ENCODE measurements at places on chromosomes 13 and 19.

GRCh38 chr19:3548606-3549005, 8.8 kb downstream of the MFSD12 start:
- DNase-seq, result no peak

DNA sequence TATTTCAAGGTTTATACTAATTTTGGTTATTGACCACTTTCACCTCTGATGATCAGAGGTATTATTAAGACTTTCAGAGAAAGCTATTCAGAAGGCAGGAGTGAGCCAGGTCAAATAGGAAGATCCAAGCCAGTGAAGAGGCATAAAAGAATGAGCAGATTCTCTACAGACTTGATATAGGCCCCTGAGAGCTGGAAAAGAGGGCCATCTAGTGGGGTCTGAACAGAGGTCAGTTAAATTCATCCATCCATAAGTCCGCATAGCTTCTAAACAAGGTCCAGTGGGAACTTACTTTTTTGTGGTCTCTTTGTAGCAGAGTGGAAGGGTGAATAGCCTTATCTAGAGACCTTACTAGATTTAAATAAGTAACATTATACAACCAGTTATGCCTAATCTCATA, 126.6 kb upstream of the UFM1 start:
- DNase-seq, result peak; percentile 60

DNA sequence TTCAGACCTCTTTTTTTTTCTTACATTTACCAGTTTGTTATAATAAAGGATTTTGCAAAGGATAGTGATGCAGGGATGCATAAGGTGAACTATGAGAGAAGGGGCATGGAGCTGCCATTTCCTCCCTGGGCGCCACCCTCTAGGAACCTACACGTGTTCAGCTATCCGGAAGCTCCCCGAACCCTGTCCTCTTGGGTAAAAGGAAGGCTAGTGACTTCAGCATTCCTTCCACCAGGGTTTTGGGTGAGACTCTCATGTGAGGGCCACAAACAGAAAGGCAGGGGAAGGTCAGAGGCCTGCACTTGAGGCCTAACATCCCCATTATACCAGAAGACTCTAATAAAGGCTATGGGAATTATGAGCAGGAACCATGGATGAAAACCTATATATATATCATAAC, 57.3 kb downstream of the IFT88 start:
- DNase-seq, result no peak

DNA sequence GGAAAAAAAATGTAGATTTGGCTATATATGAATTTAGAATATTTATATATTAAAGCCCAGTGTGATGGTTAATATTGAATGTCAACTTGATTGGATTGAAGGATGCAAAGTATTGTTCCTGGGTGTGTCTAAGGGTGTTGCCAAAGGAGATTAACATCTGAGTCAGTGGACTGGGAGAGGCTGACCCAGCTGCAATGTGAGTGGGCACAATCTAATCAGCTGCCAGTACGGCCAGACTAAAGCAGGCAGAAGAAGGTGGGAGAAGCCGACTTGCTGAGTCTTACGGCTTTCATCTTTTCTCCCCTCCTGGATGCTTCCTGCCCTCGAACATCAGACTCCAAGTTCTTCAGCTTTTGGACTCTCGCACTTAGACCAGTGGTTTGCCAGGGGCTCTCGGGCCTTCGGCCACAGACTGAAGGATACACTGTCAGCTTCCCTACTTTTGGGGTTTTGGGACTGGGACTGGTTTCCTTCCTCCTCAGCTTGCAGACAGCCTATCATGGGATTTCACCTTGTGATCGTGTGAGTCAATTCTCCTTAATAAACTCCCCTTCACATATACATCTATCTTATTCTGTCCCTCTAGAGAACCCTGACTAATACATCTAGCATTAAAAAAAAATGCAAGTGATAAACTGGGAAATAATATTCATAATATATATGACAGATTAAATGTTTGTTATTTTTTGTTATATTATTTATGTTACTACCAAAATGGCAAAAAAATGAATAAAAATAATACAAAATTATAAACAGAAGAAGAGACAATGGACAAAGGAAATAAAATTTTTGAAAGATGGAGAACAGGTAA, 122.4 kb downstream of the DLEU7 start:
- DNase-seq, result no peak

- no peak for DNase-seq
Observed at GRCh38 chr13:112756081-112756480, 66.2 kb downstream of the ATP11A start.

- peak; percentile 14 for DNase-seq
Observed at GRCh38 chr13:51935326-51936171, 73.8 kb downstream of the CCDC70 start.

GRCh38 chr13:95284436-95284835, 16.8 kb downstream of the ABCC4 start:
- DNase-seq, result no peak

GRCh38 chr19:44658069-44658733, 13.1 kb upstream of the CEACAM19 start:
- DNase-seq, result no peak

GRCh38 chr13:43030548-43030947, 7.2 kb downstream of the DNAJC15 start:
- no peak for DNase-seq

- DNase-seq, result no peak
Observed at GRCh38 chr13:24085662-24086061, 74.9 kb upstream of the SPATA13 start.

- no peak for DNase-seq
Observed at GRCh38 chr19:35731353-35731752, 10.9 kb downstream of the IGFLR1 start.

DNA sequence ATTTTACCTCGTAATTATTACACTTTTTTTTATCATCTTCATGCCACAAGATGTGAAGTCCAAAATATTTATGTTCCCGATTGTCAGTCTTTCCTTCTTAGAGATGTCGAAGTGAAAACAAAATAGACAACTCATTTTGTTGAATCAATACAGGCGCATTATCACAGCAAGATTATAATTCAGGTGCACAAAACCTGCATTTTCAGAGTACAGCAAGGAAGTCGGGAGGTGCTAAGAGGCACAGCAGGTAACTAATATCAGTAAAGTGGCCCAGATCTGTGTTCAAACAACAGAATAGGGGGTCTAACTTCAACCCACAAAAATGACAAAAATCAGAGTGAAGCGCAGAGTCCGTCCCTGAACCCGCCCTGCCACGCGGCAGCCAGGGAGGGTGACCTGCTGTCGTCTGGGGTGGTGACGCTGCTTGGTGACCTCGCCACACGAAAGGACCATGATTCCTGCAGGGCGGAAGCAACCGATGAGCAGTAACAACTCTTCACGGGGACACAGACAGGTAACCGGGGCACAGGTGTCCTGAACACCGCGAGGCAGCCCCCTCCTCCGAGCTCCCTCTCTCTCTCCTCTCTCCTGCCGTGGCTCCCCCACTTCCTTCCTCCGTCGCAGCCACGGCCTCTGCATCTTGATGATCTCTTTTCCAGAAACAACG, 50.9 kb upstream of the SPACA7 start:
- DNase-seq, result no peak

DNA sequence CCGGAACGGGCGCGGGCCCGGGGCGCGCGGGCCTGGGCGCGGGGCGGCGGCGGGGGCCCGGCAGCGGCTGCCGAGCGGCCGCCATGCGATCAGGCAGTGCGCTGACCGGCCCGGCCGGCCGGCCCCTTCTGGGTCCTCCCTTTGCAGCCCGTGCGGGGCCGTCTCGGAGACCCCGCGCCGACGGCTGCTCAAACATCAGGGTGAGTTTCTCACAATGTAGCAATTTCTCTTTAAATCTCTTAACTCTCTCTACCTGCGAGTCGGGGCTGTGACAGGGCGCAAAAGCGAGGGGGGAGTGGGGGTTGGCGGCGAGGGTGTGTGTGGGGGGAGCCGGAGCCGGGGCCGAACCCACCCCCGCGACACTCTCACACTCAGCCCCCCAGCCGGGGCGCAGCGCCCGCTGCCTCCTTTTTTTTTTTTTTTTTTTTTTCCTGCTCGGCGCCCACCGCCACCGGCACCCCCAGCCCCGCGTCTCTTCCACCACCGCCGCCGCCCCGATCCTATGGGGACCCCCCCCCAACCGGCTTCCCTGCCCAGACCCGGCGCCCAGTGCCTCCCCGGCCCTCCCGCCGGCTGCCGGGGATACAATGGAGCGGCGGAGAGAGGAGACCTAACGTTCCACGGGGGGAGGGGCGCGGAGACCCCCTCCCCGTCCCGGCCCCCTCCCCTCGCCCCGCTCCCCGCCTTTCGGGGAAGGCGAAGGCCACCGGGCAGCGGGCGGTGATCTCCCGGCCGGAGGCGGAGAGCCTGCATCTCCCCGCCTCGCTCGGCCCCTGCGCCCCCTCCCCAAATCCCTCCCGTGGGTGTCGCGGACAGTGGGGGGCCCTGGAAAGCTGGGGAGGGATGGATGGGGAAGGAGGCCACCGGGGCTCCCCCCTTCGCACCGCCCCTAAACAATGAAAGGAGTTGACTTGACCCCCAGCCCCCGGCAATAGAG, at the start of gene BICRA:
TSS of gene BICRA (plus strand) at position 166 of the 937 bp plus-strand sequence. CDS start 64,441 bp downstream, outside the sequence.
- peak; percentile 83 for DNase-seq
